Stimulated activated CD8-positive, alpha-beta memory T cell treated with anti-CD3 and anti-CD28 coated beads, Interleukin-7, amount 100 ng/mL, for 4 hours (primary cell): ENCODE measurements at places on chromosomes 7 and 10.

DNA sequence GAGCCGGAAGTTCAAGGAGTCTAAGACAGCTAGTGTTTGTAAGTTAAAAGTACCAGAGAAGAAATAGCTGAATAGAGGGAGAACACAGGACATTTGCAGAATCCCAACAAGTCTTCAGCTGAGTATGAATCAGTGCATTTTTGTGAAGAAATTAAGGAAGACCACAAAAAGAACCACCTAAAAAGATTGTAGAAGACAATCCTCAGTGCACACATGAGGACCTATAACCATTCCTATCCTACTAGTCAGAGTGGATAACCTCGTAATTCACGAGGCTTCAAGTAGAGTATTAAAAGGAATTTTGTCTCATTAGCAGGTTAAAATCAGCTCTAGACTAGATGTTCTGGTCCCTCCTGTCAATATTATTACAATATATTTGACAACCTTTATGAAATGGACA, 295.4 kb upstream of the KAT6B start:
- no peak for DNase-seq

DNA sequence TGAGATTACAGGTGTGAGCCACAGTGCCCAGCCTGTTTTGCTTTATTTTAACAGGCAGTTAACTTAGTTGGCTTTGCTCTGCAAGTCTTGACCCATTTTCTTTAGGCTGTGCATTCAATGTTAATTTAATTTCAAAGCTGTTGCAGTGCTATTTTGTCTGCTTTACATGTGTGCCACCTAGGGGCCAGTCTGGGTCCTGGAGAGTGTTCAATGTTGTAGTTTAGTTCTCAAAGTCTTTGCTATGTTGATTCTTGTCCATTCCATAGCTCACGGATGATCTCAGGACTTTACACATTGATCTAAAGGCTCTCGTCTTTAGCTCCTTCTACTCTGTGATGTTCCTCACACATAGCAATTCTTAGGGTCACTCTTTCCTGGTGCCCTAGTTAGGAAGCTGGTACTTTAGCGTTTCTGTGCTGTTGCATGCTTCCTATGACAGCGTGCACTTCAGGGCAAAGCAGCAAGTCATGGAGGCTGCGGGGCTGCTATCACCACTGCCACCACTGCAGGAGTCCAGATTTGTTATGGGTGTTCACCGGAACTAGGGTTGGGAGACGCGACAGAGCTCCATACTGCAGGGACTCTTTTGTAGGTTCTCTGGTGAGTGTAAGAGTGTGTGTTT, 16.4 kb upstream of the ABCA13 start:
- no peak for DNase-seq

DNA sequence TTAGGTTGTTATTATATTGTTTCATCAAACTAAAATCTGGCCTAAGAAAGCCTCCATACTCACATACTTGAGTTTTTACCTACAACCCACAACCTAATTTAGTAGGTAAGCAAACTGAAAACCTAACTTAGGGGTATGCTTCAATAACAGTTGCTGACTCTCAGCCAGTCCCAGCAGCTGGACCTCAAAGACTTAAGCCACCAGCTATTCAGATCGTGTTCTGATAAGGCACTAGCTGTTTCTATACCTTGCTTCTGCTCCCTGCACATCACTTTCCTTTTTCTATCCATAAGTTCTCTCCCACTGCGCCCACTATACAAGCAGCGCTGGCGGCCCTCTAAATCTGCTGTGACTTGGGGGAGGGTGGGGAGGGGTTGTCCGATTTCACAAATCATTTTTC, 42.3 kb downstream of the SUGCT start:
- no peak for DNase-seq

GRCh38 chr10:131213741-131214505, 97.6 kb downstream of the TCERG1L start:
- no peak for DNase-seq

DNA sequence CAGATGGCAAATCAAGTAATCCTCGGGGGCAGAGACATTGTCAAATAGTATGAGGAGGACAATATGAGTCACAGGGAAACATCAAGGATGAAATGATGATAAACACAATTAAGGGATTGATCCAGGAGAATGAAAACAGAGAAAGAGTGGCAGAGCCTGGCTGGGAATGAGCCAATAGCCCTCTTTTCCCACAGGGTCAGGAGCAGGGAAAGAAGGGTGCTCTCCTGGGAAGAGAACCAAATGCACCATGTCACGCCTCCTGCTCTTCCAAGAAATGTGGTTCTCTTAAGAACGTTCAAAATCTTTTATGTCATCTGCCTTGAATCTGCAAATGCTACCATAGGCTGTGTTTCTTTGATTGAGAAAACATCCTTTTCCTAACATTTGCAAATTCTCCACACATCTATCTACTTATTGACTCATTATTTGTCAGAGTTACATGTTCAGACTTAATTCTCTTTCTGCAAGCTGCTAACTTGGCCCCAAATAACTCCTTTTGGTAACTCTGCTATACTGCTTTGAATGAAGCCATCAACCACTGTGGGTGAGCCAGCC, 50.6 kb downstream of the HIPK2 start:
- no peak for DNase-seq

DNA sequence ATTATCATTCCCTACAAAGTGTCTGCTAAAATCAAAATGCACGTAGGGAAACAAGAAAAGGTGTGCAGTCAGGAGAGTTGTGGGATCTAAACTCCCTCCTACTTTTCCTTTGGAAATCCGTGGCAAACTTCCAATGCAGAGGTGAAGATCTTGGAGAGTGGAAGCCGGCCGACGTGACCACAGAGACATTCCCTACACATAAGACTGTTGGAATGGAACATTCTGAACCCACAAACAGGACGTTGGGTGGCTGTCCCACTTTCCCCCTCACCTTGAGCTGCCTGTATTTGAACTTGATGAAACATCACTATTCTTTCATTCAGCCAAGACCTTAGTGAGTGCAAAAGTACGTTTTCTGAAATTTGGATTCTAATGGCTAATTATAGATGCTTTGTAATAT, 65.9 kb downstream of the PRKCQ start:
- no peak for DNase-seq

DNA sequence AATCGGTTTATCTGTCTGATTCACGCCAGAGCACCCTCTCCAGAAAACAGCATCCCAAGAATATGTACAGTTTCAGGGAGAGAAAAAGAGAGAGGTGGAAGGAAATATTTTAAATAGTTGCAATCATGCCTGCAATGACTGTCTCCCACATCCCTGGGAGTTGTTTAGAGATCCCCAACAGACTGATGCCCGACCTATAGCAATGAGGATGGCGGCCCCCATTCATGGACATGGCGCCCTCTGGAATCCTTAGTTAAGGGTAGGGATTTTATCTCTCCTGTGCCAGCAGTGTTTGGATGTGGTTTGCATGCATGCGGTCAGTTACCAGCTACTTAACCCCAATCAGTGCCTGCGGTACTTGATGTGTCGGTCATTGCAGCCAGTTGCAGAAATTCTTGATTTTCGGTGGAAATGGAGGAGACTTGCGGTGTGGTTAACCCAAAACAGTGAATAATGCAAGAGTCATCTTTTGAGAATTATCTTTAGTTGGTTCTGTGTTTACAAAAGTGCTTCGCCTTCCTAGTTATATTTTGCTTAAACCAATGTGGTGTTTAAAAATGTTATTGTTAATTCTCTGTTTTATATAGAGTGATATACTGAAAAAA, 186.0 kb upstream of the TCF7L2 start:
- no peak for DNase-seq

GRCh38 chr10:15315286-15315685, 55.8 kb downstream of the FAM171A1 start:
- DNase-seq, result no peak

- no peak for DNase-seq
Measured at GRCh38 chr10:86056672-86057071, 309.9 kb downstream of the GRID1 start.

GRCh38 chr7:156002362-156003066, 190.3 kb upstream of the SHH start:
- DNase-seq, result no peak

DNA sequence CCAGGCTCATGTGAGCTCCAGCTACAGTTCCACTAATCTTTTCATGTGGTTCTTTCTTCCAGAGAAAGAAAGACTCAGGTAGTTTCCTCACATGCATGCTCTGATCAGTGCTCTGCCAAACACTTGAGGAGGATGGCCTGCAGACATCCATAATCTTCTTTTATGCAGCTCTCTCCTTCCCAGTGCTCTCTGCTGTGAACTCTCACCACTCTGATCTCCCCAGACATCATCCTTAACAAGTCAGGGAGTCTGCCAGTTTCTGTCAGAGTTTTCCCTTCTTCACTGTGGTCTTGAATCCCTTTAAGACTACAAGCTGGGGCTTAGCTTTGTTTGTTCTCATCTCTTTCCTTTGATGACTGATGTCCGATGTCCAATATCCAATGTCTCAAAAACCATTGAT, 203.4 kb upstream of the PRKCQ start:
- no peak for DNase-seq

DNA sequence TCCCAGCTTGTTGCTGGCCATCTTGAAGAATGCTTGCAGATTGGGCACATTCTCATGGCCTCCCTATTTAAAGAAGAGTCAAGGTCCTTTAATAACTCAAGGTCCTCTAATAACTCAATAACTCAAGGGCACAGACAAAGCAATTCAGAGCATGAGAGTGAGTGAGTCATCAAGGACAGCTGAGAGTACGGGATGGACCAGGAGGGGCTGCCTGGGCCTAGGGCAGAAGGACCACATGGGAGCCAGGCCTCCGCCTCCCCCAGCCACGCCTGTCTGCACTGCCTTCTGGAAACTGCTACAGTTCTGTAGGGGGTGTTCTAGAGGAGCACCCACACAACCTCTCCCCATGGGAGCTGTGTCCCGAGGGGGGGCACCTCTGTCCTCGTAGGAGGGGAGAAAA, 48.9 kb downstream of the ZNF503 start:
- DNase-seq, result no peak

DNA sequence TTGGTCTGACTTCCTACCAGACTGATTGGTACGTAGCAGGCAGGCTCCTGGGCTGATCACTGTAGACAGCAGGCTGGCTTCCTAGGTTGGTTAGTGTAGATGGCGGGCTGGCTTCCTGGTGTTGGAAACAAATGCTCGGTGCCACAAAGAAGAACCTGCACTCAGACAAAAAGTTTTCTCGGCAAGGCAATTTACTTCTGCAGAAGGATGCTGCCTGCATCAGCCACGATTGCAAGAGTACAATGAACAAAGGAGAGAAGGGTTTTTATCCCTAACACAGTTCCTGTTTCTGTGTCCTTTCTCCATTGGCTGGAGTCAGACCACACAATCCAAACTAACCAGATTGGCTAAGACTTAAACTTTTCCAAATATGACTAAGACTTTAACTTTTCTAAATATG, 123.6 kb upstream of the PPP2R2D start:
- DNase-seq, result no peak

GRCh38 chr7:67823345-67823744, 826.7 kb downstream of the TYW1 start:
- DNase-seq, result no peak

DNA sequence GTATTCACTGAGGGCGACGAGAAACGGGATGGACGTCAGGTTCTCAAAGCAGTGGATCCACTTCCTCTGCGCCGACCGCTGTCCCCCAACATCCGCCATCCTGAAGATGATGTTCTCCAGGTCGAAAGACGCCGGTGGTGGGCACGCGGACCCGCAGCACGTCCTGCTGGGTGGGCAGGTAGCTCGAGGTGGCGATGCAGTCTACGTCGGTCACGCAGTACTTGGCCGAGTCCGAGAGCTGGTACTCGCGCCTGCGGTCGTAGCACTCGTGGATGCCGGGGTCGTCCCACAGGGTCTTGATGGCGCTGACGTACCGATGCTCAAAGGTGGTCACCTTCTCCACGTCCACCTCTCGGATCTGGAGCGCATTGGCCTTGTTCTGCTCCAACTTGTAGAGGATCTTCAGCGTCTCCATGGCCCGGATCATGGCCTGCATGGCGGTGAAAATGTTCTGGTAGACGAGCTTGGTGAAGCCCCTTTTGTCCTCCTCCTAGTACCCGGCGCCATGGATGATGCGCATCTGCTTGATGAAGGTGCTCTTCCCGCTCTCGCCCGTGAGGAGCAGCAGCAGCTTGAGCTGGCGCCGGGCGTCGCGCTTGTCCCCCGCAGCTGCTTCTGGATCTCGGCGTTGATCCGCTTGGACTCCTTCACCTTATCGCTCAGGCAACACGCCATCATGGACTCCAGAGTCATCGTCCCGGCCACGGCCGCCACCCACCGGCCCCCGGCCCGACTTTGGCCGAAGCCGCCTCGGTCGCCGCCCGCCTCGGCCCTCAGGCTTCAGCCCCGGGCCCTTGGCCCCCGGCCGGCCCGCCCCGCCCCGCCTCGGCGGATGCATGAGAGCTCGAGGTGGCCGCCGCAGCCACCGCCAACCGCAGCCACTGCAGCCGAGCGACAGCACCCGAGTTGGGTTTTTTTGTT, 122.9 kb upstream of the KCTD7 start:
- peak; percentile 20 for DNase-seq
